Lung microvascular endothelial cell (primary cell): ENCODE measurements at places on chromosomes 12 and 14.

- no peak for DNase-seq
Observed at GRCh38 chr12:47557386-47557785, 148.4 kb downstream of the RPAP3 start.

- peak; percentile 75 for DNase-seq
Observed at GRCh38 chr12:41277100-41277945, 89.2 kb downstream of the PDZRN4 start.

DNA sequence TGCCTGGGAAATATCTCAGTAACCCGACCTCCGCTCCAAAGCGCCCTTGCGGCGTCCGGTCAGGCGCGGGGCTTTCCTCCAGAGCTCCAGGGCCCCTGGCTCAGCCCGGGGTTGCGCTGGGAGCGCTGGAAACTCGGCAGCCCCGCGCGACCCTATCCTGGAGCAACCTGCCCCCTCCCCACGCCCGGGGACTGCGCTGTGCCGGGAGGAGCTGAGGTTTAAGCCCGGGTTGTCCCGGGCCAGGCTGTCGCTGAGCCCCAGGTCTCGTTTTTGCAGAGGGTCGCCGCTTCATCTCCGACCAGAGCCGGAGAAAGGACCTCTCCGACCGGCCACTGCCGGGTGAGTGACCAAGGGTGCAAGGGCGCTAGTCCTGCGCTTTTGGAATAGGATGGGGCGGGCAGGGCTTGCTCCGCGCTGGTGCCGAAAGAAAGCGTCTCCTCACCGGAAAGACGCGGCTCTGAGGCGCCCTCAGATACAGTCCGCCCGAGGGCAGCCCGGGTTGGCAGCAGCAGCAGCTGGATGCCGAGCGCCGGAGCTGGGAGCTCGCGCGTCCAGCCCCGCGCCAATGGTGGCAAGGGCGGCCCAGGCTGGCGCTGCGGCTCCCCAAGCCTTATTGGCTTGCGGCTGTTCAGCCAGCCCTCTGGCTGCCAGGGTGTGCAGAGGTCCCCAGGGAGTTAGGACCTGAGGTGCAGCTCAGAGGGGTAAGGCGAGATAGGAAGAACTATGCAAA, 1.5 kb downstream of the SPX start:
- DNase-seq: peak; percentile 36

DNA sequence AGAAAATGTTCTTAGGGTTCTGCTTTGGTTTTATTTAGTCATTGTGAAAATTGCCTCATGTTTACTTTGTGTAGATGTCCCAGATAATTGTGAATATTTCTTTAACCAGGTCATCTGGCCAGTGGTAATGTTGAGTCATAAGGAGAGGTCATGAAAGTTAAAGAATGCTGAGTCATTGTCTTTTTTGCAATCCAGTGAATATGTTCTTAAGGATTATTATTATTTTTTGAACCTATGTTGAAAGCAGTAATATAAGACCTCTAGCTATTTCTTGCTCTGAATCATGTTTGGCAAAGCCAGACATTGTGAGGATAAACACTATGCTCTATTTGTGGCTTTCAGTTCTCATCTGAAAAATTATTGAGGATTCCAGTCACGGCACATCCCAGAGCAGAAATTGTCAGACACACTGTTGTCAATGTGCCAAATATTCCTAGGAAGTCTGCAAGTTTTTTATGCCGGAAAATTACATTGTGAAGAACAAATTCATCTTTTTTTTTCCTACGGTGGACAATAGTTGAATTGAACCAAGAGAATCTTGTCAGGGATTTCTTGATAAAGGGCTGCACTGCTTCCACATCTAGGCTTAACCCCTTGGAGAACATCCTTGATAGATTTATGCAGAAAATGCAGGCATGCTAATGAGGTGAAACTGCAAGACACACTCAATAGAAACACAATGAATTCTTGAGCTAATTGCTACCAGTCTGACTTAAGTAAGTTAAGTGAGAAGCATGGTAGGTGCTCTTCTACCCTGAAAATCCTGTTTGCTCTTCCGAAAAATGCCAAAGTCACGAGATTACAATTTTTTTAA, 369.6 kb downstream of the ATP23 start:
- DNase-seq: peak; percentile 97

DNA sequence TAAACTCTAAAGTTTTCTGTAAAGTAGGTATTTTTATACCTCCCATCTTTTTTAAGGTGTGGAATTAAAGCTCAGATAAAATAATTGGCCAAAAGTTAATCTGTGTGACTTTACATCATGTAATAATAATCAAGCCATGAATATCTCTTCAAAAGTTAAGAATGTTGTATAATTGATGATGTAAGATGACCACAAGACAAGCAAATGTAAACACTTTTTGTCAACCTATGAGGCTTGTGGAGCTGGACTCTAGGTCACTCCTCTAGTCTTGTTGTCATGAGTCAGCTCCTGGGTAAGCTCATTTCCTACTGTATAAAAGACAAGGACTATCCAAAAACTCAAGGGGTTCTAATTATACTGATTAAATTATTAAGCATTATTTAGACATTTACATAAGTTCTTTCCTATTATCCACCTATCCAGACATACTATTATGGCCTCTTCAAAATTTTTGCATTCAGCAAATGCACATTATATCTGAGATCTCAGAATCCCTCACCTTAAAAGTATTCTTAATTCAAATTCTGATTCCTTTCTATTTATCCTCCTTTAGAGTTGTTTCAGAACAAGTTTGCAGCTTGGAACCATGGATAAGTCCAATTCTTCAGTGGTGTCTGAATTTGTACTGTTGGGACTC, at the start of gene OR4K5:
Gene OR4K5, plus strand, starts transcription at position 587 of the 637 bp plus-strand sequence. Its CDS starts 0 bp downstream, at position 587.
- no peak for DNase-seq

DNA sequence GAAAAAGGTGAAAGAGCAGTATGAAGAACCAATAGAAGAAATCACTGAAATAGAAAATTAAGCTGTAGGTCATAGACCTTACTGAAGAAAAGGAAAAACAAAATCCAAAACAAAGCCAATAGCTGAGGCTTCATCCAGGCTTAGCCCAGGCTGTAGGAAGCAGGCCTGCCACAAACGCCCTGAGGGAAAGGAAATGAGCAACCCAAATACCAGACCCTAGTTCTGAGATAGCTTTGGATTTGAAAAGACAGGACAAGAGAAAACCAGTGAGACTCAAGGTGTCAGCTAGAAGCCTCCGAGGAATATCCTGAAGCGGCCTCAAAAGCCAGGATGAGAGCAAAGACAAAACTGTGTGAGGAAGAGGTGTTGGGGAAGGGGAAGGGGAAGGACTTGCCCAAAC, 79.2 kb downstream of the FERMT2 start:
- DNase-seq: no peak

DNA sequence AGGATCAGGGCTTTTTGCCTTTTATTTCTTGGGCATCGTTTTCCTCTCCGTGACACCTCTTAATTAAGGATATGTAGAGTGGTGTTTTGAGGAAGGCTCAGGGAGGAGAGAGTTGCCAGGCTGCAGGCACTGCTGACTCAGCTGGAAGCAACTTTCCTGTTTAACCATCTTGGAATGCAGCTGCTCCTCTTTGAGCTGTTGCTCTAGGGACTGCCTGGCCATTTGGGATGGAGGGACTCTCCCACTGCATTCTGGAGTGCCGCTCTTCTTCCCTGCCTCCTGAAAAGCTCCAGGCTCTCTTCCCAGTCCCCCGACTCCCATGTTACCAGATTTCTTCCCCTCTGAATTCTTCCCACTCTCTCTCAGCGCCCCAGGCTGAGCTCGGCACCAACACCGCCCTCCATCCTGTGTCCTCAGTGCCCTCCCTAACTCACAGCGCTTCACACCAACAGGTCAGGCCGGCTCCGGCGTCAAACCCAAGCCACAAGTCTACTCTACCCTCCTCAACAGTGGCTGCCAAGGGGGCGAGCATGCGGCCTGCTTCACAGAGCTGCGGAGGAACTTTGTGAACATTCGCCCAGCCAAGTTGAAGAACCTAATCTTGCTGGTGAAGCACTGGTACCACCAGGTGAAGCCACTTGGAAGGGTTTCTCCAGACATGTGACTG, 5.9 kb downstream of the OAS3 start:
- no peak for DNase-seq

DNA sequence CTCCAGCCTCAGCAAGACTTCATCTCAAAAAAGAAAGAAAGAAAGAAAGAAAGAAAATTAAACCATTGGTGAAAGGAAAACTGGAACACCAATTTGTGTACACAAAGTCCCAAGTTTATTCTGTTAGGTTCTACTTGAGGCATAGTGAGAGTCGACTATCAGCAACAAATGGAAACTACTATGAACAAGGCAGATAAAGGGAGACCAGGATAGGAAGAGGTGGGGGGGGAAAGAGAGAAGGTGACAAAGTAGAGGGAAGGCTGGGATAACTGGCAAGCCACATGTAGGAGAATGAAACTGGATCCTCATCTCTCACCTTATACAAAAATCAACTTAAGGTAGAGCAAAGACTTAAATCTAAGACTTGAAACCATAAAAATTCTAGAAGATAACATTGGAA, 25.6 kb downstream of the TFCP2 start:
- no peak for DNase-seq
